ENCODE measurements at places on chromosomes 1 and 21. TPM values are rescaled to one million over a fixed set of nuclear protein-coding genes. Genes with fewer than 3 reads are reported as not detected.

TFAP2E gene
- 1.4 TPM for total RNA-seq

PRKAA2 gene
- 8.9 TPM for total RNA-seq

OR2T27 gene
- total RNA-seq = not detected

TRIM67 gene
- not detected for total RNA-seq

FAM3B gene
- total RNA-seq = not detected

RXFP4 gene
- 11.6 TPM for total RNA-seq

SYT2 gene
- total RNA-seq = 0.16 TPM

TRIM63 gene
- 0.32 TPM for total RNA-seq

IGSF21 gene
- total RNA-seq = 1.6 TPM

ST6GALNAC3 gene
- total RNA-seq = 5.7 TPM

TACSTD2 gene
- total RNA-seq = not detected

POU3F1 gene
- total RNA-seq = not detected

ITPKB gene
- 17.1 TPM for total RNA-seq

LCE1B gene
- not detected for total RNA-seq

CYP4A22 gene
- not detected for total RNA-seq

HS2ST1 gene
- total RNA-seq = 1.9 TPM

RWDD3 gene
- total RNA-seq = 2.4 TPM

TNFSF18 gene
- not detected for total RNA-seq

DDX59 gene
- 16.7 TPM for total RNA-seq

SLAMF1 gene
- not detected for total RNA-seq

S1PR1 gene
- 58.1 TPM for total RNA-seq

AHDC1 gene
- total RNA-seq = 18.4 TPM

RPE65 gene
- not detected for total RNA-seq

C1orf185 gene
- not detected for total RNA-seq

UBIAD1 gene
- 9.4 TPM for total RNA-seq

FLG gene
- total RNA-seq = not detected

TNNT2 gene
- total RNA-seq = 0.14 TPM
